ENCODE measurements at places on chromosomes 6 and 20. TPM values are rescaled to one million over a fixed set of nuclear protein-coding genes. Genes with fewer than 3 reads are reported as not detected.

DNA sequence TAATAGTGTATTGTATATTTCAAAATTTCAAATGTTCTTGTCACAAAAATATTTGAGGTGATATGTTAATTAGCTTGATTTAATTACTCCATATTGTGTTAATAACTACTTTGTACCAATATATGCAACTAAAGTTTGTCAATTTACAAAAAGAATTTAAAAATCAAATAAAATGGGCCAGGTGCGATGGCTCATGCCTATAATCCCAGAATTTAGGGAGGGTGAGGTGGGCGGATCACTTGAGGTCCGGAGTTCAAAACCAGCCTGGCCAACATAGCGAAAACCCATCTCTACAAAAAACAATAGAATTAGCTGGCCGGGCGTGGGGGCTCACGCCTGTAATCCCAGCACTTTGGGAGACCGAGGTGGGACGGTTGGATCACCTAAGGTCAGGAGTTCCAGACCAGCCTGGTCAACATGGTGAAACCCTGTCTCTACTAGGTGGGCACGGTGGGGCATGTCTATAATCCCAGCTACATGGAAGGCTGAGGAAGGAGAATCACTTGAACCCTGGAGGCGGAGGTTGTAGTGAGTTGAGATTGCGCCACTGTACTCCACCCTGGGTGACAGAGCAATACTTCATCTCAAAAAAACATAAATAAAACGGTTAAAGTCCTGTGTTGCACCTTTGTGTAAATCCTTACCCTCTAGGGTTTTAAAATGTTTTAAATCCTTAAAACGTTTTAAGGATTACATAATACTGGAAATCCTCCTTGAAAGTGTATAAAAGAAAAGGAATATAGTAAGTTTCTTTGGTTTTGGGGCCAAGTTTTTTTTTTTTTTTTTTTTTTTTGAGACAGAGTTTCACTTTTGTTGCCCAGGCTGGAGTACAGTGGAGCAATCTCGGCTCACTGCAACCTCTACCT, 4.0 kb downstream of the HSPA1B start:
- no peaks in the 10 kb centered on the region for H3K27me3 ChIP-seq
- H3K36me3 ChIP-seq = no peaks in the 10 kb centered on the region
- H3K4me3 ChIP-seq = no peak overlapping the region
- no peak overlapping the region for H3K27ac ChIP-seq
- peak; percentile 30 for DNase-seq

MARCKS gene
- 106 TPM for total RNA-seq

EYS gene
- not detected for total RNA-seq

SIM1 gene
- total RNA-seq = not detected

GRCh38 chr20:20251317-20251716, 116.6 kb upstream of the INSM1 start:
- H3K27me3 ChIP-seq = no peaks in the 10 kb centered on the region
- no peak overlapping the region for H3K4me3 ChIP-seq
- DNase-seq = no peak
- no peaks in the 10 kb centered on the region for H3K36me3 ChIP-seq
- H3K4me1 ChIP-seq = no peaks in the 10 kb centered on the region

- no peak overlapping the region for H3K27ac ChIP-seq
- no peak overlapping the region for H3K4me3 ChIP-seq
- H3K36me3 ChIP-seq = no peaks in the 10 kb centered on the region
- no peak for DNase-seq
- H3K4me1 ChIP-seq = no peaks in the 10 kb centered on the region
Observed at GRCh38 chr6:56361812-56362211, 114.4 kb upstream of the COL21A1 start.

- no peaks in the 10 kb centered on the region for H3K36me3 ChIP-seq
- no peaks in the 10 kb centered on the region for H3K27me3 ChIP-seq
- DNase-seq = no peak
- no peaks in the 10 kb centered on the region for H3K4me1 ChIP-seq
- H3K4me3 ChIP-seq = no peak overlapping the region
Observed at GRCh38 chr6:40268614-40269013, 318.6 kb downstream of the LRFN2 start.

DNA sequence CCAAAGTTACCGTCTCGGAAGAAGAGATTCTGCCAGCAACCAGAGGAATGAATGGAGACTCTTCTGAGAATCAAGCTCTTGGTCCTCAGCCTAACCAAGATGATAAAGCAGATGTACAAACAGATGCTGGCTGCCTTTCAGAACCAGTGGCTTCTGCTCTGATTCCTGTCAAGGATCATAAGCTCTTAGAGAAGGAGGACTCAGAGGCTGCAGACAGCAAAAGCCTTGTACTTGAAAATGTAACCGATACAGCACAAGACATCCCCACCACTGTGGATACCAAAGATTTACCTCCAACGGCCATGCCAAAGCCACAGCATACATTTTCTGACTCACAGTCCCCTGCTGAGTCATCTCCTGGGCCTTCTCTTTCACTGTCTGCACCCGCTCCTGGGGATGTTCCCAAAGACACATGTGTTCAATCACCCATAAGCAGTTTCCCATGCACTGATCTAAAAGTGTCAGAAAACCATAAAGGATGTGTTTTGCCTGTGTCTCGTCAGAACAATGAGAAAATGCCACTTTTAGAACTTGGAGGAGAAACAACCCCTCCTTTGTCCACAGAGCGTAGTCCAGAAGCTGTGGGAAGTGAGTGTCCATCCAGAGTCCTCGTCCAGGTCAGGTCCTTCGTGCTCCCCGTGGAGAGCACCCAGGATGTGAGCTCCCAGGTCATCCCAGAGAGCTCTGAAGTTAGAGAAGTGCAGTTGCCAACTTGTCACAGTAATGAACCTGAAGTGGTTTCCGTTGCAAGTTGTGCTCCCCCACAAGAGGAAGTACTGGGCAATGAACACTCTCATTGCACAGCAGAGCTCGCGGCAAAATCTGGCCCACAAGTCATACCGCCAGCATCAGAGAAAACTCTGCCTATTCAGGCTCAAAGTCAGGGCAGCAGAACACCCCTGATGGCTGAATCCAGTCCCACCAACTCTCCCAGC, 109.6 kb downstream of the RTN4IP1 start:
- H3K4me3 ChIP-seq = no peak overlapping the region
- DNase-seq = no peak
- no peaks in the 10 kb centered on the region for H3K36me3 ChIP-seq
- H3K27ac ChIP-seq = no peak overlapping the region
- H3K27me3 ChIP-seq = no peaks in the 10 kb centered on the region

- peaks cover 6% of the 10 kb centered on the region for H3K4me1 ChIP-seq
- H3K36me3 ChIP-seq = no peaks in the 10 kb centered on the region
- no peaks in the 10 kb centered on the region for H3K27me3 ChIP-seq
- no peak for DNase-seq
Observed at GRCh38 chr6:114342826-114343781, at the start of gene HS3ST5. Gene HS3ST5, minus strand, starts transcription at chr6:114343023. Its CDS starts 280,178 bp downstream, at chr6:114062845.

GRCh38 chr6:119676961-119677360, 327.4 kb upstream of the MAN1A1 start:
- H3K36me3 ChIP-seq = no peaks in the 10 kb centered on the region
- H3K4me1 ChIP-seq = no peaks in the 10 kb centered on the region
- H3K27me3 ChIP-seq = no peaks in the 10 kb centered on the region
- DNase-seq = no peak
- H3K4me3 ChIP-seq = no peak overlapping the region

- H3K4me1 ChIP-seq = peaks cover 20% of the 10 kb centered on the region
- H3K27me3 ChIP-seq = no peaks in the 10 kb centered on the region
- peak overlapping the region; percentile 96 for H3K27ac ChIP-seq
- DNase-seq = no peak
Observed at GRCh38 chr6:30782425-30783014, 38.2 kb upstream of the IER3 start.

DNA sequence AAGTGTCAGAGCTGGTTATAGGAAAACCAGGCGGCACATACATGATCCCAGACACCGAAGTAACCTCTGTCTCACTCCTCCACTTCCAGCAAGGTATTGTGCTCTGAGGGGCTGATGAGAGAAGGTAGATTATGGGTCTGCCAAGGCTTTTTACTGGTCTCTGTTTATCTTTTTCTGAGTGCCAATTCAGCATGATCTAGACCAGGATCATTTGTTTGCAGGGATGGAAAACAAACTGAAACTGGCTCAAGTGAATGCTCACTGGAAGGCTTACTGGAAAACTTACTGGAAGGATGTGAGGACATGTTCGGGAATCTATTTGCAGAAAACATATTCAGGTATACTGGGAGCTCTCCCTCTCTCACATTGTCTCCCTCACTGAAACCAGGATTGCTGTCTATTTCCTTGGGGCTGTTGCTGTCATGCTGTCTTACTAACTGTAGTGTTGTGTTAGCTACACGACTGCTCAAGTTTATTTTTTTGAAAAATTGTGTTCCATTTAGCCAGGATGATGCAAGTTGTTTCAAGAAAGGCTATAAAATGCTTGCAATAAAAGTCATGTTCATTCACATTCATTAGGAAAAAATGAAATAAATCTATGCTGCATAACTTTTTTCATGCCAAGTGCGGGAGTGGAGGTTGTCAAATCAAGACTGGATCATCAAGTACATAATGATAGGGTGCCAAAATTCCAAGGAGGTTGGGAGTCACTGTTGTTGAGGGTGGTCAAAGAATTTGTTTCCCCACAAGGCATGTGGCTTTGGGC, 37.0 kb downstream of the KLHL31 start:
- H3K27ac ChIP-seq = no peak overlapping the region
- H3K4me3 ChIP-seq = peak overlapping the region; percentile 8
- H3K27me3 ChIP-seq = no peaks in the 10 kb centered on the region
- H3K36me3 ChIP-seq = no peaks in the 10 kb centered on the region
- DNase-seq = no peak

DNA sequence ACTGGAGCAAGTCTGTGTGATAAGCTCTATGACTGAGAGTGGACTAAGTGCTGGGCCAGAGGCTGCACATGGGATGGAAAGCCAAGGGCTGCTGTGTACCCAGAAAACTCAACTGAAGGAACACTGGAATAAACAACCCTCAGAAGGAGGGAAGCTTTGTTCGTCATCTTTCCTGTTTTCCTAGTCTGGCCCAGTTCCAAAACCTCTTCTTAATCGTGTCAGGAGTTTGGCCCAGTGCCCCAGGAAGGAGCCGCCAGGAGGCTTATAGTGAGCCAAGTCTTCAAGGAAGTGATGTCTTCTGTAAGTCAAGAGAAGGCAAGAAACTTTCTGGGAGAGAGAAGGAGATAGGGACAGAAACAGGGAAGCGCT, 23.3 kb upstream of the TOP1 start:
- H3K27ac ChIP-seq = no peak overlapping the region
- H3K4me1 ChIP-seq = peaks cover 4% of the 10 kb centered on the region

PDYN gene
- total RNA-seq = not detected

BMP2 gene
- 9.7 TPM for total RNA-seq

GRCh38 chr6:3635482-3635881, 116.0 kb downstream of the PXDC1 start:
- H3K4me1 ChIP-seq = no peaks in the 10 kb centered on the region
- no peak overlapping the region for H3K4me3 ChIP-seq
- no peaks in the 10 kb centered on the region for H3K36me3 ChIP-seq
- H3K27ac ChIP-seq = no peak overlapping the region
- no peaks in the 10 kb centered on the region for H3K27me3 ChIP-seq

OR2B6 gene
- not detected for total RNA-seq

DNA sequence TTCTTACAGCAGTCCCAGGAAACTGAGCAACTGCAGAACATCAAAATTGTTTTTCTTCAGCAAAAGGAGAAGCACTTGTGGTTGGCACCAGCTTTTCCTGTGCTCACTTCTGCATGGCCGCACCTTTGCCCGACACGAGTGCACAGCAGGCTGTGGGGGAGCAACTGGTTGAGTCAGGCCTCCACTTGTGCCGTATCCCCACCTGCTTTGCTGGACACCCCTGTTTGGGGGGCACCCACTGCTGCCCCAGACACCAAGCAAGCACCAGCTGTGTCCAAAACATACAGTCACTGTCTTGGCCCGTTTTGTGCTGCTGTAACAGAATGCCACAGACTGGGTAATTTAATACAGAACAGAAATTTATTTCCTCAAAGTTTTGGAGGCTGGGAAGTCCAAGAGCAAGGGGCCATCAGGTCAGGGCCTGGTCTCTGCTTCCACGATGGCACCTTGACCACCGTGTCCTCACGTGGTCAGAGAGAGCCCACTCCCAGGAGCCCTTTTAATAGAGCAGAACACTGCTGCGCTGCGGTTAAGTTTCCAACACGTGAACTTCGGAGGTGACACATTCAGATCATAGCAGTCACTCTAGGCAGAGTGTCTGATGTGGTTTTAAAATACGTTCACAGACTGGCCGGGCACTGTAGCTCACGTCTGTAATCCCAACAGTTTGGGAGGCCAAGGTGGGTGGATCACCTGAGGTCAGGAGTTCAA, 8.7 kb upstream of the GMEB2 start:
- H3K4me1 ChIP-seq = peaks cover 6% of the 10 kb centered on the region
- no peak overlapping the region for H3K27ac ChIP-seq
- H3K27me3 ChIP-seq = no peaks in the 10 kb centered on the region
- H3K36me3 ChIP-seq = no peaks in the 10 kb centered on the region
- no peak overlapping the region for H3K4me3 ChIP-seq

- no peaks in the 10 kb centered on the region for H3K27me3 ChIP-seq
- H3K4me3 ChIP-seq = no peak overlapping the region
- no peaks in the 10 kb centered on the region for H3K36me3 ChIP-seq
- no peak for DNase-seq
- H3K4me1 ChIP-seq = no peaks in the 10 kb centered on the region
Observed at GRCh38 chr20:64106435-64106961, 867 bp downstream of the NPBWR2 start.

- no peak overlapping the region for H3K27ac ChIP-seq
- H3K4me3 ChIP-seq = no peak overlapping the region
- H3K27me3 ChIP-seq = no peaks in the 10 kb centered on the region
- H3K36me3 ChIP-seq = no peaks in the 10 kb centered on the region
Observed at GRCh38 chr6:20661721-20662120, 127.5 kb downstream of the CDKAL1 start.

DNA sequence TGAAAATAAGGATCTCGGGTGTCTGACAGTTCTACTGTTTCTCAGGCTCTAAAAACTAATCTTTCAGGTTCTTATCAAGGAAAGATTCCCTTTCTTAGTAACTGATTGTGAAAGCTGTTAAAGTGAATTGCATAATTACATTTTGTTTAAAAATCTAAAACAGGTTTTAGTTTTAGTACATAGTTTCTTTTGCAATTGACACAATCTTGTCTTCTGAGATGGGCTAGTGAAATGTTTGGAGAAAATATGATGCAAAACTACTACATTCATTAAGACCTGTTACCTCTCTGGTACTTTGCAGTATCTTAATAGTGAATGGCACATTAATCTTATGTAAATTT, 298.4 kb downstream of the UTRN start:
- DNase-seq = no peak
- H3K36me3 ChIP-seq = no peaks in the 10 kb centered on the region
- no peak overlapping the region for H3K27ac ChIP-seq
- H3K4me1 ChIP-seq = peaks cover 2% of the 10 kb centered on the region

- no peaks in the 10 kb centered on the region for H3K27me3 ChIP-seq
- no peaks in the 10 kb centered on the region for H3K36me3 ChIP-seq
- no peak overlapping the region for H3K27ac ChIP-seq
- peak; percentile 59 for DNase-seq
- no peak overlapping the region for H3K4me3 ChIP-seq
Observed at GRCh38 chr20:44217342-44218092, 6.9 kb upstream of the OSER1 start.

BANF2 gene
- total RNA-seq = not detected

GGTLC1 gene
- total RNA-seq = not detected

BTN1A1 gene
- not detected for total RNA-seq

- no peak overlapping the region for H3K27ac ChIP-seq
- H3K4me1 ChIP-seq = no peaks in the 10 kb centered on the region
- no peaks in the 10 kb centered on the region for H3K36me3 ChIP-seq
- no peak for DNase-seq
- H3K27me3 ChIP-seq = no peaks in the 10 kb centered on the region
Observed at GRCh38 chr20:41426976-41427375, 60.4 kb upstream of the EMILIN3 start.

All from ovary (tissue), 10 donors.